Brain pericyte (primary cell): ENCODE measurements at places on chromosomes 13 and 19.

- no peak for DNase-seq
These were observed 486 bp downstream of the ZNF529 start for GRCh38 chr19:36572593-36573019.

DNA sequence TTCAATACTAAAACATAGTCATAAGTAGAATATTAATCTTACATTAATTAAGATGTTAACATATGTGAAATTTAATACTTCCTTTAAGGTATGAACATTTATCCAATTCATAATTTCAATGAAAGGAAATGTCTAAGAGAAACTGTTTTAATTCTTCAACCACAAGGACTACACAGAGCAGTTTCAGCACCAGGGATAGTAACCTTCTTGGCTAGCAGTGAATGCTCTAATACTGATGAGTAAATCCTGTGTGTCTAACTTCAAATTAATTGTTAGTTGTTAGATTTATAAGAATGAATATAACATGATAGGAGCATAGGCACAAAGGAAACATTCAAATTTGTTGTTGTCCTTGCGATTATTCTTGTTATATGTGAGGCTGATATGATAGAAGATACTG is 15.6 kb upstream of the NBEA start:
- DNase-seq = no peak

GRCh38 chr19:18853755-18854427 is 22.1 kb downstream of the UPF1 start:
- DNase-seq = no peak

DNA sequence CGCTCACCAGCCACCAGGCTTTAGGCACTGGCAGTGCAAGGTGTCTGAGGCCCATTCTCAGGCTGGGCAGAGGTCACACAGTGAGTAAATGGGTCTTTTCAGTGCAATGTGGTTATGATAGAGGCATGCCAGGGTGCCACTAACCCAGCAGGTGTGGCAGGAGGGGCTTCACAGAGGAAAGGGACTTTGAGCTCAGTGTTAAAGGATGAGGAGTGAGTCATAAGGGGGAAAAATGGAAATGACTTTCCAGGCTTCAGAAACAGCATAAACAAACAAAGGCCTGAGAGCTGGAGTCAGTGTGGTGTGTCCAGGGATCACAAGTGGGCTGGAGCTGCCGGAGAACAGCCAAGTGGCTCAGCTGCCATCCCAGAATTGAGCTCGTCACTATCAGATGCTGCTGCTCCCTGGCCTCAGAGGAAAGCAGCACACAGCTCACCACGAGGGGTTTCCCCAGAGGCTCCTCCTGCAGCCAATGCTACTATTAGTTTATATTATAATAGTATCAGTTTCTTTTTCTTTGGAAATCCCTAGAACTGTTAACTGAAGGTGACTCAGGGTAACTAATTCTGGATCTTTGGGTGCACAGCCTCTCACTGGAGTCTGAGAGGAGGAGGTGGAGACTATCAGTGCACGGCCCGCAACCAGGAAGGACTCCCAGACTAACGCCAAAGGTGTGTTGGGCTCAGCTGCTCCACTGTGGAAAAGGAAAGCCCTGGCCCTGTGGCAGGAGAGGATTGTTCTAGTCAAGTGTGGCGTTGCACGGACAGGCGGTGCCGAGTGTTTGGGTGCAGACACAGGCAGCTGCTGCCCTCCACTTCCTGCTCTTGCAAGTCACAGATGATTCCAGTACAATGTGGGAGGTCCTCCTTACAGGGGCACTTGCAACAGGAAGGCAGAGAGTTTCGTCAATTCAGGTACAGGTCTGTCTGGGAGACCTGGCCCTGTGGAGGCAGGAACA is 39.5 kb downstream of the DHRS12 start:
- peak; percentile 33 for DNase-seq

DNA sequence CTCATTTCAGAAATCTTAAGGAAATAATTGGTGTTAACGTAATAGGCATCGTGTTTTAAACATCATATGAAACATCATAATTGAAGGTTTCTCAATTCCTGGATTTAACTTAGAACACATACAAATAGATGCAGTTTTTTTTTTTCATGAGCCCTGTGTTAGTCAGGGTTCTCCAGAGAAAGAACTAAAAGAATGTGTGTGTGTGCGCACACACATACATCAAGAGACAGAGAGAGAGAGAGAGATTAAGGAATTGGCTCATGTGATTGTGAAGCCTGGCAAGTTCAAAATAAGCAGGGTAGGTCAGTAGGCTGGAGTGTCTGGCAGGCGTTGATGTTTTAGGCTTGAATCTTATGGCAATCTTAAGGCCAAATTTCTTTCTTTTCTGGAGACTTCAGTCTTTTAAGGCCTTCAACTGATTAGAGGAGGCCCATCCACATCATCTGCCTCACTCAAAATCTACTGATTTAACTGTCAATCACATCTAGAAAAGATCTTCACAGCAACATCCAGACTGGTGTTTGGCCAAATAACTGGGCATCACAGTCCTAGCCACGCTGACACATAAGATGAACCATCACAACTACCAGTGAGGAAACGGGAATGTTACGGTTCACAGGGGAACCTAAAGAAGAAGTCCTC is 25.2 kb downstream of the SPATA13 start:
- DNase-seq = no peak

GRCh38 chr13:21833921-21834320 is 163.0 kb downstream of the FGF9 start:
- DNase-seq = no peak

GRCh38 chr13:46131705-46132104 is 26.9 kb upstream of the CPB2 start:
- DNase-seq = no peak

DNA sequence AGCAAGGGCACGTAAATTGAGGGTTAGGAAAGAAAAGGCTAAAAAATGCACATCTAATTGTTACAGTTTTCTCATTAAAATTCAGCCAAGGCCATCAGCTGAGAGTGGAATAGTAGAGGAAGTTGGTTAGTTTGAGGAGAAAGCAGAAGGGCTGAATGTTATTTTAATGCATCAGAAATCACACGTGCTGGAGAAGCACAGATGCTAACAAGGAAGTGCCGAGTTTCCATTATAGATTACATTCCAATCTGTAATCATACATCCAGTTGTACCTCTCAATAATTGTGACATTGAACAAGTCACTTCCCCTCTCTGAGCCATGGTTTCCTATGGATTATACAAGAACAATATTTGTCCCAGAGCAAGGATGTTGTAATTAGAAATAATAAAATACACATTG is 25.1 kb downstream of the FPR3 start:
- DNase-seq = no peak

DNA sequence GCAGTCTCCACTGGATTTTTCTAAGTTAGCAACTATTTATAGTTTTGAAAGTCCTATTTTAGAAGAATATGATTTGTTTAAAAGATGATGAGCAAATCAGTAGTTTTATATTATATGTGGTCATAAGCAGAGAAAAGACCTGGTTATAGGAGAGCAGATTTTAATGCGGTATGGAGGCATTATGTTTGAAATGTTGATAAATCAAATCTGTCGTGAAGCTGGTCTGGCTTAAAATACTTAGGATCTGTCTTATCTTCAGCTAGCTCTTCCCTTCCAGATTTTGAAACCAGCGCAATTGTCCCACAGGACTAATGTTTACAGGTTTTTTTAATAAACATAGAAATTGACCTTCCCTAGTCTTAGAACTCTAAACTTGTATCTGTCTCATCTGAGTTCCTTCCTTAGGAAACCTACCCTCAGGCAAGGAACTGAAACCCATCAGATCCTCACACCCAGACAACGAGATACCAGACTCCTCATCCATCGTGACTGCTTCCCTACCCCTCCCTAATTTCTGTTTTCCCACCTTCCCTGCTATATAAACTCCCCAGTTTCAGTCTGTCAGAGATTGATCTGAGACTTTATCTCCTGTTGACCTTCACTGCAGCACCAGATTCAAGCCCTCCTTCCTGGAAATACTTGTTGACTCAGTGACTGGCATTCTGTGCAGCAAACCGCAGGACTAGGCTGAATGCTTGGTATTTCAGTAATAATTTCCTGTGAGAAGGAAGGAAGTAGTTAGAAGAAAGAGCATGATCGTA is 37.8 kb upstream of the CXCL17 start:
- DNase-seq = no peak

GRCh38 chr13:50979187-50979586 is 69.6 kb downstream of the RNASEH2B start:
- no peak for DNase-seq

DNA sequence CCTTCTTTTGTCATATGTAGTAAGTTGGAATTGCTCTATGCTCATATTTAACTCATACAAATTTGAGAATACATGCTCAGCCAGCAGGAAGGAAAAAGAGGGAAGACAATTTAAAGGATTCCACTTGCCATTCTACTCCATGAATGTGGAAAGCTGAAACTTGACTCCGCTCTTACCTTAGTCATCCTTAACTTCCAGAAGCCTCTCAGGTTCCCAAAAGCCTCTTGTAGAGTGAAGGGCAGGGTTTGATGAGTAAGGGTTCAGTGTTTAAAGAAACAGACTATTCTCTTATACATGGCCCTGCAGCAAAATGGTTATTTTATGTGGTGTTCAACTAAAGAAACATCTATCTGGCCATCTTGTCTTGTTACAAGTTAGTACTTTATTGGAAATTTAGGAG is 27.1 kb downstream of the FAM124A start:
- no peak for DNase-seq

DNA sequence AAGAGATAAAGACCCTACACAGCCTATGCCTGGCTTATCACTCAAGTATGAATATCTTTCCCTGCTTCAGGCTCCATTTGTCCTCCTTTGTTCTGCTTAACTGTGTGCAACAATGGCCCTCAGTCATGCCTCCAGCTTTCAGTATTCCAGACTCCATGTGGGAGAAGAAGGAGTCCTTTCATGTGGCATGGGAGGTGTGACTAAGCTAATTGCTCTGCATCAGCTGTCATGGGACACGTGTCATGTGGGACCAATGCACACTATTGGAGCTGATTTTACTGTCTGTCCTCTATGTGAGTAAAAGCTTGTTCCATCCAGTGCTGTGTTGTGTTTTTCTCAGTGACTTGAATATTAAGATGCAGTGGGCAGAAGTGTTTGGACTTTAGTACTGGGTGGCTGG is 1198.3 kb downstream of the OLFM4 start:
- DNase-seq = no peak

GRCh38 chr19:48716562-48717291 is 2.8 kb downstream of the MAMSTR start:
- no peak for DNase-seq

GRCh38 chr19:48489608-48490216 is 20.5 kb downstream of the CYTH2 start:
- no peak for DNase-seq
